ENCODE measurements at places on chromosomes 1 and 21.

DNA sequence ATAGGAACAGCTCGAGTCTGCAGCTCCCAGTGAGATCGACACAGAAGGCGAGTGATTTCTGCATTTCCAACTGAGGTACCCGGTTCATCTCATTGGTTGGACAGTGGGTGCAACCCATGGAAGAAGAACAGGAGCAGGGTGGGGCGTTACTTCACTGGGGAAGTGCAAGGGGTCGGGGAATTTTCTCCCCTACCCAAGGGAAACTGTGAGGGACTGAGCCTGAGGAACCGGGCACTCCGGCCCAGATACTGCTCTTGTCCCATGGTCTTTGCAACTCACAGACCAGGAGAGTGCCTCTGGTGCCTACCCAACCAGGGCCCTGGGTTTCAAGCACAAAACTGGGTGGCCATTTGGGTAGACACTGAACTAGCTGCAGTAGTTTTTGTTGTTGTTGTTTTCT, 307.1 kb downstream of the AMY1C start:
- DNase-seq = no peak

DNA sequence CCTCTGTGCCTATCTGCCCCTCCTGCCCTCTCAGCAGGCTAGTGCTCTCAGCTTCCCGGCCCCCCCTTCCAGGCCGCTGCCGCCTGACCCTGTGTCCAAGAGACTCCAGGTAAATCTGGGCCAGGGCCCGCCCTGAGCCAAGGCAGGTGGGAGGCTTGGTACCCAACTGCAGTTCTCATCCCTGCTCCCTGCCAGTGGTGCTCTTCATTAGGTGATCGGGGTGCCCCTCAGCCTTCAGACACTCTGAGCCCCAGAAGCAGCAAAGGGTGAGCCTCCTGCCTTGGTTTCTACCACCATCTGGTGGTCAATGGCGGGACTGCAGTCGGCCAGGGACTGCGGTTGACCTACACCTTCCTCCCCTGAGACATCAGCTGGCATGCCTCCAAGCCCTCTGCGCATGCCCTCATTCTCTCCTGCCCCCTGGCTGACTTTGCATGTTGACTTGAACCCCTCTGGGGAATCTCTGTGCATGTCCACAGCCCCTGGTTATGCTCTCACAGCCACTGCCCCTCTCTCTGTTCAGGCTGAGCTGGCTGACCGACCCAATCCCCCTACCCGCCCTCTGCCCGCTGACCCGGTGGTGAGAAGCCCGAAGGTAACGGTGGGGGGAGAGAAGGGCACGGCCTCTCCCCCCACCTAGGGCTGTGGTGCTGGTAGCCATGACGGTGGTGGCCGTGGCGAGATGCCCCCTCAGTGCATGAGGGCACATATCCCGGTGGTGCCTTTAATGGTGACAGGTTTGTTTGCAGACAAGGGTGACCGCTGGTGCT, 2.0 kb upstream of the EFNA4 start:
- DNase-seq = peak; percentile 87

DNA sequence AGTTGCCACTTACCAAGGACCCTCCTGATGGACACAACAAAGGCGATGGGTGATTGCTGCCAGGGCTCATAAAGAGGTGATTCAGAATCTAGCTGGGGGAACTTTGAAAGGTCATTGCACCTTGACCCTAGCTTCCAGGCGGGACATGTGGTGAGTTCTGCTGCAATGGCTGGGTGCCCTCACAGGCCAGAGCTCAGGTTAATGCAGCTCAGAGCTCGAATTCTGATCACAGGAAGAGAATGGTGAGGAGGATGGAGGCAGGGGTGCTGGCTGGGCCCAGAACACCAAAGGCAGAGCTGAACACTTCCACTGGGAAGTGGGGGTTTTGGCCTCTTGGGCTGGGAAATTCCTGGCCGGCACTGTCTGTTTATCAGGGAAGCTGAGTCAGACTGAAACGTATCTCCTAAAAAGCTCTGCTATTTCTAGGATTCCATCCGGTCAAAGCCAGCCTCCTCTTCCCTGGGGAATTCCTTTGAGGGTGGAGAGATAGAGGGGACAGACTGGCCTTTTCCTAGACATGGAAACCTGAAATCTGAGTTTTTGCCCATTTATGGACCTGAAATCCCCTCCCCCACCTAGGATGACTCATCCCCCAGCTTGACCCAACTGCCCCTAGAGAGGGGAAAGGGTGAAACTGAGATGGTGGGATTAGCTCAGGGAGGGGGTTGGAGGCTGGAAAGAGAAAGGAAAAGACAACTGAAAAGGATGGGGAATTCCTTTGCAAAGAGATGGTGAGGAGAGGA, 27.2 kb downstream of the NUAK2 start:
- DNase-seq = peak; percentile 84

GRCh38 chr1:154816369-154816768, 53.7 kb downstream of the KCNN3 start:
- no peak for DNase-seq

- no peak for DNase-seq
Measured at GRCh38 chr1:117600966-117601365, 4.9 kb upstream of the TENT5C start.

DNA sequence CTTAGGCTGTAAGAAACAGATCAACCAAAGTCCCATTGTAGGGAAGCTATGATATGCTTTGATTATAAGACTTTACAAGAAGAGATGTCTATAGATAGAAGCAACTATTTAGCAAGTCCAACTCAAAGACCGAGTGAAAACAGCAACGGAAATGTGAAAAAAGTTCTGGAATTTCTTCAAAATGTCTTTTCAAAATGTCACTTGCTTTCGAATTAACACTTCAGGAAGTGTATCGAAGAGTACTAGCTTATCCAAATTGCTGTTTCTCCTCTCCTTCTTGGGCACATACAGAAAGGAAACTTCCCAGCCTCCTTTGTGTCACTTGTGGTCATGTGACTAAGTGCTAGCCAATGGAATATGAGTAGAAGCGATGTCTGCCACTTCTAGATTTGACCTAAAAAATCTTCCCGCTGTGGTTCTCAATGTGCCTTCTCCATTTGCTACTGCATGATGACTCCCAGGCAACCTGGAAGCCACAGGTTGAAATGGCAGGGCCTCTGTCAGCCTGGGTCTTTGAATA, 89.9 kb downstream of the TSEN15 start:
- DNase-seq = no peak

DNA sequence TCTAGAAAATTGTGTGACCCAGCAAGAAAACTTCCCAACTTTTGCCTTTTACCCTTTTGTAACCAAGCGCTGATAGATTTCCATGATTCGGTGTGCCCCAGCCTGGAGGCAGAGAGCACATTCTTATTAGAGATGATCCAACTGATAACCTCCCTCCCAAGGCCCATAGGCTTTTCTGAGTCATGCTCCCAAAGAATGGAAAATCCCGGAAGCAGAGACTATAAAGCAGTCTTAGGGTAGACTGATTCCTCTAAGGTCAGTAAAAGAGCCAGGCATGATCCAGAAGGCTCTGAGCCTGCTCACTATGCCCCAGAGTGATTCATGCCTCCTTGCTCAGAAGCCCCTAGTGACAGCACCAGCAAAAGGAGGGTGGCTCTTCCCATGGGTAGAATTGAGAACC, 4.3 kb downstream of the CAMK1G start:
- DNase-seq = peak; percentile 46

- DNase-seq = no peak
Measured at GRCh38 chr1:115706587-115707425, 61.7 kb downstream of the CASQ2 start.

DNA sequence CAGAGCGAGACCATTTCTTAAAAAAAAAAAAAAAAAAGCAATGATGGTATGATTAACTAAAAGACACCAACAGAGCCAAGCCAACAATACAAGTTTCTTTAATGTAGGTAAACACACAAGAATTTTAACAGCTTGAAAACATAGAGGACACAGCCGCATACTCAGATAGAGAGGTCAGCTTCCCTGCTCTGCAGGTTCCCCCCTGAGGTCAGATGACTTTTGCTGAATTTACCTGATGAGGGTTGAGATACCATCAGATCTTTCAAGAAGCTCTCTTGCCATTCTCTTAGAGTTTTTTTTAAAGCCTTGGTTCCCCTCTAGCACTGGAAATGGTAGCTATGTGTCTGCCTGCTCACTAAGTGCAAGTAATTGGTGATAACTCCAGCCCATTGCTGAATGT, 31.1 kb downstream of the BCAS2 start:
- no peak for DNase-seq

GRCh38 chr1:61808321-61808720, 66.0 kb downstream of the PATJ start:
- DNase-seq = no peak

GRCh38 chr1:26234644-26235370, 807 bp downstream of the CEP85 start:
- no peak for DNase-seq

- no peak for DNase-seq
Measured at GRCh38 chr1:170067253-170067819, 7.2 kb downstream of the KIFAP3 start.

GRCh38 chr21:46227811-46228344, 696 bp downstream of the LSS start:
- no peak for DNase-seq

DNA sequence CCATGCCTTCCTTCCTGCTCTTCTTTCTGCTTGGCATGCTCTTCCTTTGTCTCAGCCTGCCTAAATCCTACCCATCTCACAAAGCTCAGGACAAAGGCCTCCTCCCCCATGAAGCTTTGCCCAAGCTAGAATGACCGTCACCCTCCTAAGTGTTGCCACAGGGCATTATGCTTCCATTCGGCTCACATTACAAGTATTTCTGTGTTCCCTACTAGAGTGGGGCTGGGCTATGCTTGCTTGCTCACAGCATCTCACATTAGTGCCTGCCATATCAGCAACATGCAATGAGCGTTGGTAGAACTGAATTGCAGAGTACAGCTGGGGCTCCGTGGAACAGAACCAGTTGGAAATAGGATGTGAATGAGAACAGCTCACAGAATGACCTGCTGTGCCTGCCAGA, 82.8 kb downstream of the CD58 start:
- no peak for DNase-seq

DNA sequence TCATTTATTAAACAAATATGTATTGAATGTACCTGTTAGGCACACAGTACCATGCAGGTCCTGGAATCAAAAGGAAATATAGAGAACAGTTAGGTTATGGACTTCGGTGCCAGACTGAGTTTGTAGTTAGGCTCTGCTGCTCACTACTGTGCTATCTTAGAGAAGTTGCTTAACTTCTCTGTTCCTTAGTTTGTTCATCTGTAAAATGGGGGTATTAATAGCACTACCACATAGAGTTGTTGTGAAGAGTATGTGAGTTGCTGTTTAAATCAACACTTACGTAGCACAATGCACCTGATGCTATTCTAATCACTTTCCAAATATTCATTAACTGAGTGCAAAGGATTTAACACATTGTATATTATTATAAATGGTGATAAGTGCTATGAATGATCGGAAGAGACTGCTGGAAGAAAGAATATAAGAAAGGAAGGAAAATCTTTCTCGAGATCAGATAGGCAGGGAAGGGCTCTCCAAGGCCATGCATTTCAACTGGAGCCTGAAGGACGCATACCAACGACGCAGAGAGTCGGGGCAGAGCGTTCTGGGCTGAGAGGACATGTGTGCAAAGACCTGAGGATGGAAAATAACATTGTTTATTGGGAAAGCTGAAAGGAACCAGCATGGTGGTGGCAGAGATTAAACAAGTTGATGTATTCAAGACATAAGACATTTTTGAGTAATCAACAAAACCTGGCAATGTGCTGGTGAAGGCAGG, 3.5 kb upstream of the AKNAD1 start:
- DNase-seq = no peak

GRCh38 chr1:192980856-192981255, 78.3 kb downstream of the UCHL5 start:
- no peak for DNase-seq

GRCh38 chr1:165773324-165773965, 4.8 kb upstream of the TMCO1 start:
- DNase-seq = peak; percentile 33

- no peak for DNase-seq
Measured at GRCh38 chr1:41518471-41518870, 34.0 kb upstream of the EDN2 start.

GRCh38 chr1:198118134-198118533, 38.7 kb upstream of the NEK7 start:
- no peak for DNase-seq

GRCh38 chr1:224059897-224060427, 53.9 kb upstream of the FBXO28 start:
- DNase-seq = no peak

GRCh38 chr1:175671066-175671465, 72.3 kb downstream of the TNR start:
- no peak for DNase-seq

GRCh38 chr1:4585216-4585615, 69.2 kb upstream of the AJAP1 start:
- no peak for DNase-seq

DNA sequence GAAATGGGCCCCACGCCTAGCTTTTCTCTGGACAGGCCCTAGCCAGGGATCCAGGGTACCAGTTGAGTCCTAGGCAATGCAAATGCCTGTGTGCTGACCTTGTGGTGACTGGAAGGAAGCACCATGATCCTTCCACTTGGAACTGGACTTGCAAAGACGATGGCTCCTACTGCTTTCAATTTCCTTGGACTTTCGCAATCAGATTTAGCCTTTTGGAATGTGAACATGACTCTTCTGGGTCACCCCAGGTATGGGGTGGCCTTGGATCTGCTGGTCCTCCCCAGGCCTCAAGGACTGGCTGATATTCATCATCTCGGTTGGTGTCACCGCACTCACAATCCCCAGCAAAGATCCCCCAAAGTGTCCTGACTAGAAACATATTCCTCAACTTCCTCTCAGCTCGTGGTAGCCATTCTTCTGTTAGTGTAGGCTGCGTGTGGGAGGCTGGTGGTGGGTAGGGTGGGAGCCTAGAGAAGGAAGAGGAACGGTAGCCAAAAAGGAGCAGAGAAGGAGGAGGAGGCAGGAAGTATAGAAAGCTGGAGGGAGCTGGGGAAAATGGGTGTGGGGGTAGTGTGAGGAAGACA, 130.5 kb downstream of the PPIAL4G start:
- DNase-seq = no peak

DNA sequence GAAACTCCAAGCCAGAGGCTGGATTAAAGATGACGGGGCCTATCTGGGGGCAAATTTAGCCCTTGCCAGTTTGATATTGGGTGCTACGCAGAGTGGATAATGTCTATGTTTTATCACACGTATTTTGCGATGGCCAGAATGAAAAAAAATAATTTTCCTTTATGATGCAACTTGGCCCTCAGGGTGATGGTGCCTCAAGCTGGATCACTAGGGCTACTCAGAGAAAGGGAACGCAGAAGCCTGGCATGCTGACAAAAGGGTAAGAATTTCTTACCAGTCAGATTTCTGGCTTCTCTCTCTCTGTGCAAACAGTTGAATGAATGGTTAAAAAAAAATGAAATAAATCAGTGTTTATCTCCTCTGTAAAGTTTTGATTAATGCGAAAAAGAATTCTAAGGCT, 32.6 kb upstream of the NEK2 start:
- DNase-seq = no peak

DNA sequence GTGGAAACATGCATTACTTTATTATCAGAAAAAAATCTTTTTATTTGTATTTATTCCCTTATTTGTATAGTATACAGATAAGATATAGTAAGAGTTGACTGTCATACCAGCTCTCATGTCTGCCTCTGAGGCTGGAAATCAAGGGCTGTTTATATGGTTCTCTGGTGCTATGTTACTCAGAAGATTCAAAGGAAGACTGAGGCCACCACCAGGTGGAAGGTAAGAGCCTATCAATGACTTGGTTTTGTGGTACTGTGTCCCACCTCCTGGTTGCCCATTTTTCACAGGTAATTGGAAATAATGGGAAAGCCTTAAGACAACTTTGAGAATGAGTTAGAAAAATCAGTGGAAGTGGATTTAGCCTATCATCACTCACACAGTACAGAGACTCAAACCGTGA, 342.1 kb downstream of the DSCAM start:
- no peak for DNase-seq

Data from T1000 (cell line).